Endothelial cell of coronary artery (primary cell): ENCODE measurements at places on chromosomes 5 and 9. TPM values are rescaled to one million over a fixed set of nuclear protein-coding genes. Genes with fewer than 3 reads are reported as not detected.

Gene ABO
- not detected in 2 replicates for total RNA-seq

Gene GAPT
- not detected in 2 replicates for total RNA-seq

Gene NPM1
- total RNA-seq: 1,513 and 1,659 TPM in 2 replicates

Gene IFNA21
- total RNA-seq: not detected in 2 replicates

Gene RNF183
- total RNA-seq: not detected in 2 replicates
